ENCODE measurements at places on chromosomes 1 and 21.

GRCh38 chr1:29162025-29162424, 19.7 kb downstream of the SRSF4 start:
- no peak for DNase-seq

GRCh38 chr1:236685205-236685916, 938 bp upstream of the ACTN2 start:
- no peak for DNase-seq

GRCh38 chr1:54816951-54817350, 15.8 kb upstream of the TTC22 start:
- no peak for DNase-seq

- DNase-seq = no peak
Observed at GRCh38 chr1:47756411-47756810, 240.8 kb downstream of the TRABD2B start.

All from upper lobe of right lung (tissue), 1 donor.